ENCODE measurements at places on chromosomes 5 and 9. TPM values are rescaled to one million over a fixed set of nuclear protein-coding genes. Genes with fewer than 3 reads are reported as not detected.

The ADGRD2 gene
- total RNA-seq, result not detected

- H3K4me3 ChIP-seq, result no peak overlapping the region
- H3K36me3 ChIP-seq, result no peaks in the 10 kb centered on the region
- no peaks in the 10 kb centered on the region for H3K4me1 ChIP-seq
- H3K27ac ChIP-seq, result no peak overlapping the region
These were observed 238.1 kb downstream of the FBXL7 start for GRCh38 chr5:15737871-15738664.

The OR2K2 gene
- total RNA-seq, result not detected

The ANKDD1B gene
- 0.88 TPM for total RNA-seq

DNA sequence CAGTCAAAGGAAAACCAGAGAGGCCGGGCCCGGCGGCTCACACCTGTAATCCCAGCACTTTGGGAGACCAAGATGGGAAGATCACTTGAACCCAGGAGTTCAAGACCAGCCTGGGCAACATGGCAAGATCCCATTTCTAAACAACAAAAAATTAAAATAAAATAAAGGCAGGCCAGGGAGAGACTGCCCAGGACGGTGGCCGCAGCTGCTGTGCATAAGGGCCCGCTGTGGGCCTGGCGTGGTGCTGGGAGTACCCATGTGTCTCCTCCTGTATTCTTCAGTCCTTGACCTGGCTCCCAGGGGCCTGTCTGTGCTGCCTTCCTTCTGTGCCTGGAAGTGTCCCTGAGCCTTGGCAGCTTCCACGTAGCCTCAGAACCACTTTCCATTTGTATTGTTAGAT lies 56.8 kb upstream of the CNOT6 start:
- H3K4me3 ChIP-seq, result no peak overlapping the region
- no peaks in the 10 kb centered on the region for H3K27me3 ChIP-seq
- no peak overlapping the region for H3K27ac ChIP-seq
- no peaks in the 10 kb centered on the region for H3K4me1 ChIP-seq

Data from Caco-2 (cell line).